Right lung (tissue), 10 donors: ENCODE measurements at places on chromosomes 5 and 9.
A peak's percentile ranks its signal among the peaks of the same experiment; 100 is the strongest.

- no peak for DNase-seq
Measured at GRCh38 chr5:89904442-89904841, 505.1 kb downstream of the CETN3 start.

- no peak for DNase-seq
Measured at GRCh38 chr9:131721076-131721475, 18.8 kb downstream of the RAPGEF1 start.

DNA sequence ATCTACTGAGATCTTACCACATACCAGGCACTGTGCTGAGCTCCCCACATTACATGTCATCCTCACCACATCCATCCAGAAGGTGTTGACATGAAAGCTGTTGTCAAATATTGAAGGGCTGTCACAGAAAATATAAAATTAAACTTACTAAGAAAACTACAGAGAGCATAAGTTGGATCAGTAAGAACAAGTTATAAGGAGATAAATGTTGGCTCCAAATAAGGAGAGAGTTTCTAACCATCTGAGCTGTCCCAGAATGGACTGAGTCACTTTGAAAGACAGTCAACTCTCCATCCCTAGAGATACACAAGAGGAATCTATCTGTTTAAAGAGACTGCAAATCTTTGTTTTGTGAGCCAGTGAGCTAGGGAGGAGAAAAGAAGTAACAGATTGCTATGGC is 169.8 kb downstream of the DRD1 start:
- DNase-seq: no peak

DNA sequence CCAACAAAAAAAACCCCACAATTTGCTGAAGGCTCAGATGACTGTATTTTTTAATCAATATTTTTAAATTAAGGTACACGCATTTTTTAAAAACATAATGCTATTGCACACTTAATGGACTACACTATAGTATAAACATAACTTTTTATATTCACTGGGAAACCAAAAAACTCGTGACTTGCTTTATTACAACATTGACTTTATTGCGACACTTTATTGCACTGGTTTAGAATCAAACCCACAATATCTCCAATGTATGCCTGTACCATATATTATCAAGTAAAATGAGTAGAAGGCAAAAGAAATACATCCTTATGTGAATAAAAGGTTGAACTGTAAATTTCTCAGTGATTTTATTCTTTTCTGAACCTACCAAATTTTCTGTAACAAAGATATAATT is 53.7 kb downstream of the RICTOR start:
- DNase-seq: no peak

GRCh38 chr5:57862471-57862911 is 379.9 kb upstream of the ACTBL2 start:
- no peak for DNase-seq

GRCh38 chr9:137479892-137480685 is 21.0 kb upstream of the NSMF start:
- DNase-seq: no peak

- no peak for DNase-seq
Measured at GRCh38 chr9:93229636-93230035, 45.7 kb downstream of the WNK2 start.

GRCh38 chr5:60487885-60488442 is 212.0 kb downstream of the DEPDC1B start:
- peak; percentile 47 for DNase-seq

GRCh38 chr9:130111786-130112537 is 58.3 kb downstream of the GPR107 start:
- no peak for DNase-seq

- DNase-seq: no peak
Measured at GRCh38 chr9:126058591-126058990, 268.0 kb upstream of the MVB12B start.

- no peak for DNase-seq
Measured at GRCh38 chr5:10460252-10460906, 18.7 kb downstream of the ROPN1L start.

DNA sequence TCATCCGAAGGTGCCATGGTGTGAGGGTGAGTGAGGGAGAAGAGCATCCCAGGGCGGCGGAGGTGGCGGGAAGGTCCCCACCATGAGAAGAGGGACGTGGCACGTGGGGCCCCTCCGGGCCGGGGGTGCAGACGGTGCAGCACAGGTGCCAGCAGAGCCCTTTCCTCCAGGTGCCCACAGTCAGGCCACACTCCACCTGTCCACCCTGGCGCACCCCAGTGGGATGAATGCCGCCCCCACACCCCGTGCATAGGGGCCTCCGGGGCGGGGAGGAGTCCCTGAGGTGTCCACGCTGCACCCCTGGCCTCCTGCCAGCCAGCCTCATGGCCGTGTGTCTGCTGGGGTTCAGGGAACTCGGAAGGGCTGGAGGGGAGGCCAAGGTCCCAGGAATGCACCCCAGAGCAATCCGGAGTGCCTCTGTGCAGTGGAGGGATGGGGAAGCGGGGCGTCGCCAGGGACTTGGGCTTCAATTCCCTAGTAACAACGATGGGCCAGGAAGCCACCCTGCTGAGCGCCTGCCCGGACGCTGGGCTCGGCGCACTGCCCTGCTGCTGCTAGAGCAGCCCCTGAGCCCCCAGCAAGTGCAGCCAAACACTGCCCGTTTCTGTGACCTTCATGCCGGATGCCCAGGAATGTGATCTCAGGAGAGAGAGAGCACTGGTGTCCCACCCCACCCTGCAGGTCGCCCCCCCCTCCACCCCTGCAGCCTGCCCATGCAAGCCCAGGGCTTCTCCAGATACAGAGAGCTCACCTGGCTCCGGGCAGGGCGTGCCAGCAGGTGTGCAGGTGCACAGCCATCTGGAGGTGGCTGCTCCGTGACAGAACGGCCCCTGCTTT is 8.8 kb upstream of the NACC2 start:
- no peak for DNase-seq
